Activated T-cell treated with anti-CD3 and anti-CD28 coated beads for 48 hours (primary cell): ENCODE measurements at places on chromosomes 4 and X.

GRCh38 chr4:62470421-62470983, 1270.4 kb downstream of the ADGRL3 start:
- no peak for DNase-seq

DNA sequence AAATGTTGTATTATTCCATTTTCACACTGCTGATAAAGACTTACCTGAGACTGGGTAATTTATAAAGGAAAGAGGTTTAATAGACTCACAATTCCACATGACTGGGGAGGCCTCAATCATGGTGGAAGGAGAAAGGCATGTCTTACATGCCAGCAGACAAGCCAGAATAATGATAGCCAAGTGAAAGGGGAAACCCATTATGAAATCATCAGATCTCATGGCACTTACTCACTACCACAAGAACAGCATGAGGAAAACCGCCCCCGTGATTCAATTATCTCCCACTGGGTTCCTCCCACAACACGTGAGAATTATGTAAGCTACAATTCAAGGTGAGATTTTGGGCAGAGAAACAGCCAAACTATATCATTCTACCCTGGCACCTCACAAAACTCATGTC, 2535.1 kb downstream of the ARAP2 start:
- no peak for DNase-seq

DNA sequence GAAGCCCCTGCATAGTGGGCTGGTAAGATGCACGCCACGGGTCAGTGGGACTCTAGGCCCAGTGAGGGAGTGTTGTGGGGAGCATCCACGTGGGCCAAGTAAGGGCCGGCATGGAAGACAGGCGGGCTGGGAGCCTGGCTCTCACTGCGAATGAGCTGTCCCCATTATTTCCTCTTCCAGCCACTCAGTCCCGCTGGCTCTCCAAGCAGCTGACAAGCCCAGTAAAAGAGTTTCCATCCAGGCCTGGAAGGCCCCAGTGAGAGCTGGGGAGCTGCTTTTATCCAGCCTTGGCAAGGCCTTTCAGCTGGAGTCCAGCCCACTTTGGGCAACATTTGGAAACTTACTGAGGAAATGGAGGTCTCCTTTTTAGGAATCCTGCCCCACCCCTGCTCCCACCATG, 24.9 kb downstream of the APLN start:
- no peak for DNase-seq

- DNase-seq = no peak
Measured at GRCh38 chr4:14023036-14023435, 395.5 kb upstream of the BOD1L1 start.

DNA sequence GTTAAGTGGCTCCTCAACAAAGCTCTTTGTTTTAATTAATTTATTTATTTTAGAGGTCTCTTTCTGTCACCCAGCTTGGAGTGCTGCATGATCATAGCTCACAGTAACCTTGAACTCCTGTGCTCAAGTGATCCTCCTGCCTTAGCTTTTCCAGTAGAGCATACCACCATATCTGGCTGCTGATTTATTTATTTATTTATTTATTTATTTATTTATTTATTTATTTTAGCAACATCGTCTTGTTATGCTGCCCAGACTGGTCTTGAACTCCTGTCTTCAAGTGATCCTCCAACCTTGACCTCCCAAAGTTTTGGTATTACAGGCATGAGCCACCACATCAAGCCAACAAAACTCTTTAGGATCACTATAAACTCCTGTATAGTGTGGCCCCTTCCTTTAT, 15.8 kb upstream of the KLF8 start:
- no peak for DNase-seq

- no peak for DNase-seq
Measured at GRCh38 chr4:45640281-45640680, 483.6 kb downstream of the GABRG1 start.

DNA sequence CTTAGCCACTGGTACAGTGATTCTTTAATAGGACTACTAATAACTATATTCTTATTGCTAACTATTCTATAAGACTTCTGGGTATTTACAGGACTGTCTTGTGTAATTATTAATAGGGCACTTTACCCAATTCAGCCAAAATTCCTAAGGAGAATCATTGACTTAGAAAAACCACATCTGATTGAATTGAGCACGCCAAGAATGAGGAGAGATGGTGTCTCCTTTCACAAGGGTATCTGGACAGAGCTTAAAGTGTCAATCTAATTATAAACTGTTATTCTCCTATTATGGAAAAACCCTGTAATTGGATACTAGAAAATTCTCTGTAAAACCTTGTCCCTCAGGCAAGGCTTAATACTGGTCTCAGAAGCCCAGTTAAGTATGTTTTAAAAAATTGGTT, 111.1 kb upstream of the TLL1 start:
- no peak for DNase-seq

DNA sequence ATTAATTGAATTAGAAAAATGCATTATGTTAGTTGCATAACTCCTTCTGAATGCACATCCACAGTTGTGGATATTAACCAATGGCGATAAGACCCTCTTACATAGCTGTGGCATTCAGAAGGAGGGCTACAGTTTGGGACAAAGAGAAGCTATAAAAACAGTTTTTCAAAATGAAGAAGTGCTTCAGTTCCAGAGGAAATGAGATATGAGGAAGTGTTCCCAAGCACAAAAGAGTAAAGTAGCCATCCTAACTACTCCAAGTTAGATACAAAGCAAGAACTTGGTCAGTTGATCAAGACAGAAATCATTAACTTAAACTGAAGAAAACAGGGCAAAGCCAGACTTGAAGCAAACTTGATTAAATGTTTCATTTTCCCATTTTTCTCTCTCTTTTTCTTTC, 17.2 kb upstream of the ADGRL3 start:
- DNase-seq = no peak

DNA sequence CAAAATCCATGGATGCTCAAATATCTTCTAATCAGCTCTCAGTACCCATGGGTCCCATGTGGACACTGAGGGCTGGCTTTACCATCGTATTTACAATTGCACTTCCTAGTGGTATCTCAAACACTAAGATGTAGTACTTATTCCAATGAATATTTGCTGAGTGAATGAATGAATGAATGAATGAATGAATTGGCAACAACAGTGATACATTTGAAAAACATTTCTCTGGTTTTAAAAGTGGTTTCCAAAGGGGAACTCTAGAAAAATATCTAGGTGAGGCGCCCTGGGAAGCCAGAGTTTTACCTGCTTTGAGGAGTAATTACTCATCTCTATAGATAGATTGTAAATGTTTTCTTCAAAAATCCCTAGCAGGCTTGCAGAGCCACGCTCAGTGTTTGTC, 76.6 kb downstream of the CYTL1 start:
- no peak for DNase-seq

DNA sequence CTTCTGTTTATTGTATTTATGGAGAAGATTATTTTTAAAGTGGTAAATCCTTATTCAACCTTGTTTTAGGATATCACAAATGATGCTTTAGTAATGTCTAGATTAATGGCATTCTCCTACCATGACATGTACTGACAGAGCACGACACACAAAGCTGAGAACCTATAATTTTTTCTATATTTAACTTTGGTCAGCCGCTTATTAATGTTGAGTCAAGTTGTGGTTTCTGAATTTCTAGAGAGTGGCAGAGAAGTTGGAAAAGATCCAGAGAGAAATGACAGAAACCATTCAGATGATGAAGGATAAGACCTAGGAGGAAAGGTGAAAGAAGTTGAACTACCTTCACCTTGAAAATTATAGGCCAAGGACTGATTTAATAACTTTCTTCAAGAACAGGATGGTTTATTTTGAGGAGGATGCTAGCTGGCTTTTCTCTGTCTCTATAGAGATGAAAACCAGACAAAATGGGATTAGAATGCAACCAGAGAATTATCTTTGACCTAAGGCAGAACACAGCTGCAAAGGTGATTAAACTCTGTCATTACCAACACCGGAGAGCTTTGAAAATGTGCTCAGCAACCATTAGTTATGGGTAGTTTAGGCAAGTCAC, 62.6 kb upstream of the TSPAN5 start:
- no peak for DNase-seq

DNA sequence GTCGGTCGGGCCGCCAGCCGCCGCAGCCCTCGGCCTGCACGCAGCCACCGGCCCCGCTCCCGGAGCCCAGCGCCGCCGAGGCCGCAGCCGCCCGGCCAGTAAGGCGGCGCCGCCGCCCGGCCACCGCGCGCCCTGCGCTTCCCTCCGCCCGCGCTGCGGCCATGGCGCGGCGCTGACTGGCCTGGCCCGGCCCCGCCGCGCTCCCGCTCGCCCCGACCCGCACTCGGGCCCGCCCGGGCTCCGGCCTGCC, 213 bp downstream of the NFKB1 start:
- DNase-seq = no peak

DNA sequence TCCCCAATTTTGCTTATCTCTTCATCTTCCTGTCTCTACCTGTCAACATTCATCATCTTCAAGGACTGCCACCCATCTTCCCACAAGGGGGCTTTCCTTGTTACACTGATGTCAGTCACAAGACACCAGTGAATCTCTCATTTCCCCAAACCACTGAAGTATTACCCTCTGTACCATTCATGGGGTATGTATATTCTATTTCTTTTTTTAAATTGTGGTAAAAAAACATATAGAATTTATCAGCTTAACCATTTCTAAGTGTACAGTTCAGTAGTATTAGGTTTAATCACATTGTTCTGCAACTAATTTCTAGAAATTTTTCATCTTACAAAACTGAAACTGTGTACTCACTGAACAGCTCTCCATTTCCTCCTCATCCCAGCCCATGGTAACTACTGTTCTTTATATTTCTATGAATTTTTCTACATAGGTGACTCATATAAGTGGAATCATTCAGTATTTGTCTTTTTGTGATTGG, 98.6 kb downstream of the LARP7 start:
- DNase-seq = no peak

DNA sequence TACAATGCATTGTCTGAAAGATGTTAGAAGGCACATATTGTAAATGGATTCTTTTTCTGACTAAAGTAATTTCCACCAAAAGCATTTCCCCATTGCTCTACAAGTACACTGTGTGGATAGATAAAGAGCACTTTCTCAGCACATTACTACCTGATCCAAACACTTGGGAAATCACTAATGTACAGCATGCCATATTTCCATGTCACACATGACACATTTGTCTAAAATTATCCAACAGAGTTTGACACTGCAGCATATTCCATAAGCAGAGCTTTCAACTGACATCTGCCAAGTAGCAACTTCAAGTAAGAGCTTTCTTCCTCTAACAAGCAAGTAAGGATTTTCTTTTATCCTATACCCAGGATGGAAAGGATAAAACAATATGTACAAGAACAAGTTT, 49.5 kb downstream of the REELD1 start:
- DNase-seq = no peak

DNA sequence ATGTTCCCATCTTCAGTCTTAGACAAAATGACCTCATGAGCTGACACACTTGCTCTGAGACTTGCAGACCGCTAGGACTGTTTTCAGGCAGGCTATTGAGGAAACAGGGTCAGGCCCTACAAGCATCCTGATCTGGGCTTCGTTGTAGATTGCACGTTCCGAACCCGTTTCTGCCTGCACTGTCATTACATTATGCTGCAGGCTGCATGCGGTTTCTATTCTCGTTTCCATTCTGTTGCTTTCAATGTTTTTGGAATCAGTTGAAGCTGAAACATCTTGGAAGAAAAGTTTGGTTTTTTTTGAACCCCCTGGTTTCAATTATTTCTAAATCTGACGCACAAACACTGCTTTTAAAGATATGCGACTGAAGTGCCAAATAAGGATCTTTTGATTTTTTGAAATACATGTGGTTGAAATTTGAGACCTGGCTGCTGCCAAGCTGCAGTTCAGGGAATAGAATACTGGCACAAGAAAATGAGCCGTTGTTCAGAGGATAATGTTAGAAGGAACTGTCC, 716.1 kb upstream of the INTU start:
- no peak for DNase-seq

DNA sequence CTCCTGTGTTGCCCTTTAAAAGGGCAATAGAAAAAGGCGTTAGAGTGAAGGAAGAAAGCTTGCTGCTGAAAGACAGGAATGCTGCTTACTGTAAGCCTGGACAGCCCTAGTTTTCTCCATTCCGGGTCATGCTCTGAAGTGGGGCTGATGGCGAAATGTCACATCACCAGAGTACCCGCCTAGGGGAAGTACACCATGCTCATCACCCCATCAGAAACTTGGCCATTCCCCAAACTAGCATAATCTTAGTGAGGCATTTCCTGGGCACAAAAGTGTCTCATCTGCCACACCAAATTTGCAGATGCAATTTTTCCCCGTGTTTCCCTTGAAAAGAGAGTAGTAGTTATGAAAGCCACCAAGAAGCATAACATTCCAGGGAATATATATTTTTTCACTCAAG, 47.8 kb upstream of the CAMK2D start:
- DNase-seq = no peak

DNA sequence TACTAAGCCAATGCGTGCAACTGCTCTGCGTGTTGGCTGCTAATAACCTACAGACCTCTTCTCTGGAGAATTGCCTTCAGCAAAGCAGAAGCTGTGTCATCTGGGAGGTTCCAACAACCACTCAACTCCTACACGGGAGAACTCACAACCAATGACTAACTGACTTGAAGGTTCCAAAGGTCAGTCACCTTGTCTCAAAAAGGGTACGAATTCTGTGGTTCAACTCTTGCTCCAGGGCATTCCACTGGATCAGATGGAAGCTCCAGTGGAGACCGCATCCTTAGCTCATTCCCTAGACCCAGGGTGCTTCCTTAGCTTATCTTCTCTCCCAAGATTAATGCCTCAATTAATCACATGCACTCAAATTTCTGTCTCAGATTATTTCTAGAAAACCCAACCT, 222.7 kb downstream of the CHIC2 start:
- no peak for DNase-seq

GRCh38 chr4:27090406-27090805, 229.8 kb downstream of the STIM2 start:
- DNase-seq = no peak

- DNase-seq = no peak
Measured at GRCh38 chr4:107094976-107095375, 58.9 kb upstream of the DKK2 start.

DNA sequence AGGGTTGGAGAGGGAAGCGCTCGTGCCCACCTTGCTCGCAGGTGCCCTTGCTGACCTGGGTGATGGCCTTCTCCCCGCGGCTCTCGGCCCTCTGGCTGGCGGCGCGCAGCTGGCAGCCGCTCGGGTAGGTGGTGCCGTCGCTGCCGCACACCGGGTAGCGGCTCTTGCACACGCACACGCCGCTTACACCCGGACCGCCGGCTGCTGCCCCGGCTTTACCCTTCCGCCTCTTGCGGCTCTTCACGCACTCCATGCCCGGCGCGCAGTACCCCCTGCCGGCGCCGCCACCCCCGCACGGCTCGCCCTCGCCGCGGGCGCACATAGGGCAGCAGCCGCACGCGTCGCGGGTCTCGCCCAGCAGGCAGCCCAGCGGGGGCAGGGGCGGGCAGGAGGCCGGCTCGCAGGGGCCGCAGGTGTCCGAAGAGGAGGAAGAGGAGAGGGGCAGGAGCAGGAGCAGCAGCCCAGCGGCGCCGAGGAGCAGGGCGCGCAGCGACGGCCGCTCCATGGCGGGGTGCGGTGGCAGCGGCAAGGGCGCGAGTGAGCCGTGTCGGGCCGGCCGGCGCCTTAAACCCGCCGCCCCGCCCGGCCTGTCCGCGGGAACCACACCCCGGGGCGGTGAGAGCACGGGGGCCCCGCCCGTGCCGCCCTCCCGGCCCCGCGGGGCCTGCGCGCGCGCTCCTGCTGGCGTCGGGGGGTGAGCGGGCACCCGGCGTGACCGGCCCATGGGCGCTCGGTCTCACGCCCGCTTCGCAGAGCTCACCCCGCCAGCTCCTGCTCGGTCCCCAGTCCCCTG, at the start of gene IGFBP7:
Gene IGFBP7 (minus strand): TSS at position 539 of the 793 bp plus-strand sequence. CDS start 34 bp downstream, at position 505.
- no peak for DNase-seq
